Right hindlimb (tissue), 1 donor: ENCODE measurements at places on chromosomes 7 and 10.
A peak's percentile ranks its signal among the peaks of the same experiment; 100 is the strongest.

GRCh38 chr7:84697506-84697905, 489.4 kb downstream of the SEMA3D start:
- no peak for DNase-seq

- DNase-seq = peak; percentile 65
These were observed 314.6 kb downstream of the FRMD4A start for GRCh38 chr10:14016011-14016536.

GRCh38 chr7:131124001-131124629, 203.6 kb upstream of the MKLN1 start:
- no peak for DNase-seq

- no peak for DNase-seq
These were observed 67.3 kb upstream of the NPY start for GRCh38 chr7:24216576-24217125.

GRCh38 chr10:93413252-93413689, 68.9 kb downstream of the MYOF start:
- no peak for DNase-seq

- no peak for DNase-seq
These were observed 1.6 kb upstream of the PPP2R2D start for GRCh38 chr10:131899116-131899690.

- no peak for DNase-seq
These were observed 33.8 kb upstream of the C10orf120 start for GRCh38 chr10:122733443-122733842.

GRCh38 chr10:69481305-69481704, 30.0 kb downstream of the TSPAN15 start:
- DNase-seq = no peak

DNA sequence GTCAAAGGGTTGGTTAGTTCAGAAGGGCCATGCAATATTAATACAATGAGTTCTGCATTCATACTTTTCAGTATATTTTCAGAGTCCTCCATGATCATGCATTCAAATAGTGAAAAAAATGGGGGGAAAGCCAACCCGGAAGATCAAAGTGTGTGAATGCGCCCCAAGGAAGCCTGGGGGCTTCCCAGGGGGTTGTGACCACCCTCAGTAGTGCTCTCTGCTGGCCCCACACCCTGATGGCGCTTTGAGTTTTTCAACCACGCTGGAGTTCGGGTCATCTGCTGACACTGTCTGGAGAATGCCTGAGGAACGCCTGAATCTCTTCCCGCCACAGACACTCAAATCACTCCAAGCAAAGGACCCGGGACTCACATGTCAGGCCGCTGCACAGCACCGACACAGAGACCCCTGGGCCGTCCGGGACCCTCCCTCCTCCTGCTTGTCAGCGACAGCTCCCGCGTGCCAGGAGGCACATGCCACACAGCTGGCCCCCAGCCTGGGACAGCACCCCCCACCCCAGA, 1.0 kb downstream of the TNS3 start:
- DNase-seq = no peak

GRCh38 chr10:47405857-47406547, 21.9 kb upstream of the ZNF488 start:
- DNase-seq = no peak

DNA sequence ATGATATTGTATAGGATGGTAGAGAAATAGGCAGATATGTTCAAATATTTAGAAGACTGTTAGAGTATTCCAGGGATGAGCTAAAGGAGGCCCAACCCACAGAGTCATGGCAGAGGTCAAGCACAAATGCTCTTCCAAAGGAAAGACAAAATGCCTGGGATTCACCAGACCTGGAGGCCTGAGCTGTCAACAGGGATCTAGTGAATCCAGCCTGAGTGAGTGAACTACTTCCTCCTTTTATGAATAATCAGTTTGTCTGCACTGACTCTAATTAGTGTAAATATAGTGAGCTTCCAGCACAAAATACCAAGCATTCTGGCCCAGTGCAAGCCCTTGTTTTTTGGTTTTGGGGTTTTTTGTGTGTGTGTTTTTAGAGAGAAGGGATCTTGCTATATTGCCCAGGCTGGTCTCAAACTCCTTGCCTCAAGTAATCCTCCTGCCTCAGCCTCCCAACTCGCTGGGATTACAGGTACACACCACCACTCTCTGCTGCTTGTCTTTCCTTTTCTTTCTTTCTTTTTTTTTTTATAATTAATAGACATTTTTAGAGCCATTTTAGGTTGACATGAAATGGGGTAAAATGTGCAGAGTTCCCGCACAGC, 244.4 kb downstream of the SKIDA1 start:
- no peak for DNase-seq

DNA sequence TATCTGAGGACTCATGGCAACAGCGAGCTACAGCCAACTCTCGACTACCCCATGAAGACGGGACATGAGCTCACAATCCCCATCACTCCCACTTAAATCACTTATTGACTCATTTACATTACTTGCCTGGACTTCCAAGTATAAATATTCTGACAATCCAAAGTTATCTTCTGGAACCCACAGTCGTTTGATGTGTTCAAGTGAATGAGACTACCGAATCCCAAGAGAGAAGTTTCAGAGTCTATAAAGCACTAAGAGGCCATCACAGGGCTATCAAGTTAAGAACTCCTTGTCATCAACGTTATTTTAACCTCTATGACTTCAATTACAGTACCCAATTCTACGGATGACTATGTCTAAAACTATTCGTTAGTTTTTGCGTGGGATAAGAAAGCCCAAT, 11.5 kb upstream of the ANAPC16 start:
- no peak for DNase-seq

DNA sequence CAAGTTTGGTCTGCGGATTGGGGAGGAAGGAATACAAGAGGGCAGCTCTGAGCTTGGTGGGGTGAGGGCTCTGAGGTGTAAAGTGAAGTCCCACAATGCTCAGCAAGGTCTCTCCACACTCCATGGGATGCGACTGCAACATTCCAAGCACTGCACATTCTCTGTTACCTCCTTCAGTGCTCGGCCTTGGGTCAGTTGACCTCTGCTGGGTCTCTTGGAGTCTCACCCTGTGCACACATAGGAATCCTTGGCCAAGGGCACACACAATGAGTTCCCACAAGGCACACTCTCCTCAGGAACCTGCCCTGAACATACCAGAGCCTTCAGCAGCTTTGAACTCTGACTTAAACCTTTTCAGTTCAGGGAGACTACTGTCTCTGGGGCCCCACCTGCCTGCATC, 2.4 kb upstream of the WDFY4 start:
- no peak for DNase-seq

DNA sequence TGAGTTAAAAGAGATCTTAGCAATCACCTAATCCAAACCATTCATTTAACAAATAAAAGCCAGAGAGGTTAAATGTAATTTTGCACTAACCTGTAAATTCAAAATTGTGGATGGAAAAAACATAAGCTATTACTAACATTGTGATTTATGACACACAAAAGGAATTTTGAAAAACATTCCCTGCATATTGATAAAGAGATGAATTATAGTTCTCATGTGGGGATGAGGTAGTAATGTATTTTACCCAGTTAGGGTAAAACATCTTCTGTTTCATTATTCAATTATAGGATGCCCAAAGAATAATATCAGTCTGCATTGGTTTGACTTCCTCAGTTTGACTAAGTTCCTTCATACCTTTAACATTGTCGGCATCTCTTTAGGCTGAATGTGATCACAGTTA, 561.3 kb downstream of the PHTF2 start:
- no peak for DNase-seq

DNA sequence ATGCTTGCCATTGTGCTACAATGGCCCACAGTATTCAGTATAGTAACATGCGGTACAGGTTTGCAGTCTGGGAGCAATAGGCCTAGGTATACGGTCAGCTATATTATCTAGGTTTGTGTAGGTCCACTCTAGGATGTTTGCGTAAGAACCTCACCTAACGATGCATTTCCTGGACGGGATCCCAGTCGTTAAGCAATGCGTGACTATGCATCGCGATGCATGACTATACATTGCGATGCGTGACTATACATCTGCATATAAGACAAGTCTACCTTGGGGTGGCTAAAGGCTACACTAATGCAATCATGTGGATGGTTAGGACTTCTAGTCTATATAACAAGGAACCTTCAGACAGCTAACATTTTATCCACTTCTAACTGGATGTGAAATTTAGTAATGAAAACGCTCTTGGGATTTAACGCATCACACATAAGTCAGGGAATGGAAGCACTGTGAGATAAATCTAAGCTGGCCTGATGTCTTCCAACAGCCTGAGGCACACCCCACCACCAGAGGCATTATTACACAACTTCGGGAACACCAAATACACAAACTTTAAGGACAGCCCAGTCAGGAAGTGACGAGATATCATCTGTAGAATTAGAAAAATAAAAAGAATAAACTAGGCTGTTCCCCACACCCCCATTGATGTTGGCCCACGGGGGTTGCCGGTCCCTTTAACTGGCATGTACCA, 9.2 kb downstream of the GNA12 start:
- no peak for DNase-seq

DNA sequence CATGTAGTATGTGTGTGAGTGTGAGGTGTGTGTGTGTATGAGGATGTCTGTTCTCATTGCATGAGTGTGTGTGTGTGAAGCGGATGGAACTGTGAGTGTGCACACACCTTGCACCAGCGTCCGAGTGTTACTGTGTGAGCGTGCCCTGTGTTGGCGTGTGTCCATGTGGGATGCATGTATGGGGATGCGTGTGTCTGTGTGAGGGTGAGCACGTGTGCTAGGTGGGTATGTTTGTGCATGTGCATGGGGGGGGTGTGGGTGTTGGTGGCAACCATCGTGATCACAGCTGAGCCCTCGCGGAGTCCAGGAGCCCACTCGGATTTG, 6.4 kb downstream of the KNDC1 start:
- DNase-seq = no peak

- no peak for DNase-seq
These were observed 70.5 kb downstream of the SFMBT2 start for GRCh38 chr10:7340179-7340874.

DNA sequence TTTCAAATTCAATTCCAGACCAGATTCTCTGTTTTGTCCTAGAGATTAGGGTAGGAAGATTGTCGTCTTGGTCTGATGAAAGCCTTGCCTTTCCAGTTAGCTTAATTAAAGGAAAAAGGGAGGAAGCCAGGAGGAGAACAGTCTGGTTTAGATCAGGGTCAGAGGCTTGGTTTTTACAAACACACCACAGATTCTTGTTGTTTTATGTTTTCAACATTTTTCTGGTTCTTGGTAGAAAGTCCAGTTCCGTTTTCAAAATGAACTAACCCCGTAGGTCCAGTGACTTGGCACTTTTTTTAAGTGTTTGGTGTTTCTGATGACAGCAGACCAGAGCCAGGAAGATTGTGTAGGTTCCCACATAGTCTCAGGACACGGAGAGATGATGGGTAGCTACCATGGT, 167.1 kb upstream of the INHBA start:
- no peak for DNase-seq

- DNase-seq = no peak
These were observed 18.2 kb downstream of the DNAJC12 start for GRCh38 chr10:67819768-67820204.

DNA sequence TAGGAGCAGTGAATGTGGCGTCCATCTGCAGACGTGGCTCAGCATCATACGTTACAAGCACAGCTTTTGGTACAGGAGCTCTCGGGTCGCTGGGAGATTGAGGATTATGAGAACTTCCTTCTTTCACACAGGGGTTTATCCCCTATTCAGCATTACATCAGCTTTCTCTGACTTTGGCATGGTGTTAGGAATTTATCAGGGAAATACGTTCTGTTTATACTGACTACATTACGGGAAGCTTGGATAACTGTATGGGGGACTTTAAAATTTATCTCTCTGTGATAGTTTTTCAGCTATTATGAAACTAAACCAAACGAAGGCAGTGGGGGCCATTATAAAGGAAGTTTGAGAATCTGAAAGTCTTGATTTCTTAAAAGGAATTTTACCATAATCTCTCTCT, 110.1 kb upstream of the INSYN2A start:
- no peak for DNase-seq

GRCh38 chr7:150942001-150942590, 36.0 kb downstream of the KCNH2 start:
- DNase-seq = no peak

GRCh38 chr10:22437620-22438588, 92.6 kb downstream of the SPAG6 start:
- no peak for DNase-seq

DNA sequence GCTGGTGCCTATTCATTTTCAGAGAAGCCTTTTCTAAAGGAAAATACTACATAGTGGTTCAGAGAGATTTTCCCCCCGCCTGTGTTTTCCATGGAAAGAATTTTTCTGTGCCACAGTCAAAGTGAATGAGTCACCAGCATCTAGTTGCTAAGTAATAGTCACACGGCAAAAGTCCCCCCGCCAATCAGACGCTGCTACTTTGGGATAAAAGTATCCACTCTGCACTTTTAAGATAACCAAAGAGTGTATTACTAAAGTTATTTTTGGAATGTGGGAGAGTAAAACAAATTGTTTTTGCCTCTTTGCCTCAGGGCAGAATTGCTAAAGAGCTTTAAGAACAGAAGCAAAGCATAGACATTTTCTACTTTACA, 23.5 kb downstream of the ABLIM1 start:
- DNase-seq = peak; percentile 88

DNA sequence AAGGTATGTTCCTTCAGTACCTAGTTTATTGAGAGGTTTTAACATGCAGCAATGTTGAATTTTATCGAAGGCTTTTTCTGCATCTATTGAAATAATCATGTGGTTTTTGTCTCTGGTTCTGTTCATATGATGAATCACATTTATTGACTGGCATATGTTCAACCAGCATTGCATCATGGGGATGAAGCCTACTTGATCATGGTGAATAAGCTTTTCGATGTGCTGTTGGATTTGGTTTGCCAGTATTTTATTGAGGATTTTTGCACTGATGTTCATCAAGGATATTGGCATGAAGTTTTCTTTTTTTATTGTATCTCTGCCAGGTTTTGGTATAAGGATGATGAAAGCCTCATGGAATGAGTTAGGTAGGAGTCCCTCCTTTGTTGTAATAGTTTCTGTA, 204.0 kb upstream of the GNAI1 start:
- DNase-seq = no peak

GRCh38 chr10:51367127-51367526, 292.8 kb downstream of the PRKG1 start:
- DNase-seq = no peak

GRCh38 chr10:60677531-60678129, 100.6 kb upstream of the CDK1 start:
- no peak for DNase-seq

- DNase-seq = no peak
These were observed 149.2 kb upstream of the COL1A2 start for GRCh38 chr7:94245500-94245899.

DNA sequence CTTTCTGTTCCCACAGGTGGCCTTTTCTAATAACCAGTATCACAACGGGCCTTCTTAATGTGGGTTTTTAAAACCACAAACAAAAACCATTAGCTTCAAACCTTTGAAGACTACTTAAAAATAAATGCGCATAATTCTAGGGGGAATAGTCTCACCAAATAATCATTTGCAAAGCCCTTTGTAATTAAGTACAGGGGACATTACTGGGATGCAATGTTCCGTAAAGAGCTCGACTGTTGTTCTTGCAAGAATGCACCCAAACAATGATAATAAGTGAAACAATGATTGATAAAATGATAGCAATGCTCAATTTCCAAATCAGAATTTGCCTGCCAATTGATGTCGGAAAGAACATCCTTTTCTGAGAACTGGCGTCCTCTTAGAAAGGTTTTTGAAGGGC, 589.1 kb upstream of the ADARB2 start:
- no peak for DNase-seq

GRCh38 chr10:33914746-33915145, 580.3 kb upstream of the NRP1 start:
- DNase-seq = no peak

GRCh38 chr10:1196656-1197055, 140.5 kb downstream of the WDR37 start:
- no peak for DNase-seq

GRCh38 chr7:23298141-23298881, 828 bp upstream of the MALSU1 start:
- DNase-seq = peak; percentile 65
